Left lung (tissue), 14 donors: ENCODE measurements at places on chromosomes 2 and 18. TPM values are rescaled to one million over a fixed set of nuclear protein-coding genes. Genes with fewer than 3 reads are reported as not detected.
A peak's percentile ranks its signal among the peaks of the same experiment; 100 is the strongest.

MROH2A gene
- 0.76 TPM for polyA plus RNA-seq

DNA sequence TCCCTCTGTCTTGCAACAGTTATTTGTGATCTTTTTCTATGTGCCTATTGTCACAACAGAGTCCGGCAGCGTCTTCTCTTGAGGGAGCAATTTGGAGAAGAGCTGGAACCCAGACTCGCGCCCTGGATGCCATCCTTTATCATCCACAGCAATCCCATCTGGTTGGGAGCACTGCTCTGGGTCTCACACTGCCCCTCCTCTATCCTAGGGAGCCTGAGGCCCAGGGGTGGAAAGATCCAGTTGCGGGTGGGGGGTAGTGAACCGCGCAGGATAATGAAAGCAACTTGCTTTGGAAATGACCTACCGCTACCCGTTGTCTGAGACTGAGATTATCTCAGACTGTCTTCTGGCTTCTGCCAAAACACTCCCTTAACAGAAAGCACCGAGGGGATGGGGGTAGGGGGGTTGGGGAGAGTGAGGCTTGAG is 713 bp downstream of the WBP1 start:
- DNase-seq = no peak

GRCh38 chr2:6082625-6083018 is 390.4 kb downstream of the SOX11 start:
- DNase-seq = no peak

- DNase-seq = peak; percentile 40
Measured at GRCh38 chr2:239399921-239400595, 762 bp downstream of the HDAC4 start.

- DNase-seq = no peak
Measured at GRCh38 chr2:232418466-232419244, 12.0 kb downstream of the ALPG start.

DNA sequence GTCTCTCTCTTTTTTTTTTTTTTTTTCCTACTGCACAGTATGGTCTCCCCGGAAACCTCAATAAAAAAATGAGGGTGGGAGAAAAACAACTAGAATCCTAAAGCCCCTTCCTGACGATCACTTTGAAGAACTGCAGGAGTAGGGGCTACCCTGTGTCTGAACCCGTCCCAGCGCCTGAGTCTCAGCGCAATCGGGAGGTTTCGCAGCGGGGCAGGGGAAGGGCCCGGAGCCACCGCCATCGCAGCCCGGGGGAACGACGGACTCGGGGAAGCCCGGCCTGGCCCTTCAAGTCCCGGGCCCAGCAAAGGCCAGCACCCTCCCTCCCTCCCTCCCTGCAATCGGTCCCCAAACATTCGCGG is 411 bp downstream of the NARS1 start:
- no peak for DNase-seq
